Esophagus squamous epithelium (tissue), 5 donors: ENCODE measurements at places on chromosomes 1 and 21.

DNA sequence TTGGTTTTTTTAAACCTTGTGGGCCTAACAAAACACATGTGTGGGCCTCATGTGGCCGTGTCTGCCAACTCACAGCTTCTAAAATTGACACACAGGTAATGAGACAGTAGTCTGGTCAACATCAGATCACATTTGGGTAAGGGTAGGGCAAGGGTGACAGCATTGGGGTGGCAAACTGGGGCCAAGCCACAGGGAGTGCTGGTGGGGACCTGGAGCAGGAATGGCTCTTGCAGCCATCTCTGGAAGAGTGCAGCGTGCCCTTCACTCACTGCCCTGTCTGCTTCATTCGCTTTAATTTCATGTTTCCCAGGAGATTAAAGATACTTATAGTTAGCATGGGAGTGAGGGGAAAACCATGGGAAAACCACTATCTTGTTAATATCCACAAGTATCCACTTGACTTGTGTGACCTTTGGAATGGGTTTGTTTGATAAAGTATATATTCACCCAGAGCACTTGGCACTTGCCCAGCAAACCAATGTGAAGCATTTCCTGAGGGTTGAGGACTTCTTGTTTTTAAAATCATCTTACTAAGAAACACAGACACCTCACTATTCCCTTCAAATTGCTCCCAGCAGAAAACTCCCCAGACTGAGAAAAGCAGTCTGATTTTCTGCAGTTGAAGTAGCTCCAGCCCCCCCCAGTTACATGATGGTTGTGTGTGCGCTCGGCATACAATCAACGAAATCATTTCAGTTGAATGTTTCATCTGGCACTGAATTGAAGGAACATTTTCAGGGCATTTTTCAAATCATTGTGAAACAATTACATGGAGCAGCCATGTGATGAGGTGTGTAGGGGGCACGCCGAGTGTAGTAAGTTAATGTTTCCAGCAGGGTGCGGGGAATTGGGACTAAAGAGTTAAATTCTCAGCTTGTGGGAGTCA lies 175.7 kb downstream of the VPS13D start:
- DNase-seq, result no peak

DNA sequence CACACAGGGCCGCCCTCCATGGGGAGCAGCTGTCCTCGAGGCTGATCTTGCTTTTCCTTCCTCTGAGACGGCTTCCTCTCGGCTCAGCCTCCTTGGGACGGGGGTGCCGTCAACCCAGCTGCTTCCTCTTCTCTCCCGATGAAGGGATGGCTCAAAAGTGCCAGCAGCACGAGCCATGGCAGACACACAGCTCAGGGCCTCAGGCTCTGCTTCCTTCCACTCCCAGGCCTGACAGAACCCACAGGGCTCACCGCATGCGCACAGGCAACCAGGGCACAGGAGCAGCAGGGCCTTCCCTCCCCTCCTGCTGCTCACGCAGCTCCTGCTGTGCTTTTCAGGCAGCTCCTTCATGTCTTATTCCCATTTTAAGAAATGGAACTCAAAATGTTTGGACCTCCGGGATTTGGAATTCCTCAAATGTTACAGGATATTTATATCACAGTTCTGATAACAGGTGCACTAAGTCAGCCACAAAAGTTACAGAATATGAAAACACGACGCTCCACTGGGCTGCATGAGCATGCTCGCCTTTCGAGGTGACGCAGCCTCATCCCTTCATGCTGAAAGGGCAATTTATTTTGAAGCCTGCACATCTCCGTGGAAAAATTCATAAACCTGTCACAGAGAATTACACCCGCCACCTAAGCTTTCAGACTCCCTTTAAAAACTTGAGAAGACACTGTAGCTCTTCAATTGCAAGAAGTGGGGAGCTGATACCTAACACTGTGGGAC lies 84.4 kb downstream of the HSF2BP start:
- no peak for DNase-seq

DNA sequence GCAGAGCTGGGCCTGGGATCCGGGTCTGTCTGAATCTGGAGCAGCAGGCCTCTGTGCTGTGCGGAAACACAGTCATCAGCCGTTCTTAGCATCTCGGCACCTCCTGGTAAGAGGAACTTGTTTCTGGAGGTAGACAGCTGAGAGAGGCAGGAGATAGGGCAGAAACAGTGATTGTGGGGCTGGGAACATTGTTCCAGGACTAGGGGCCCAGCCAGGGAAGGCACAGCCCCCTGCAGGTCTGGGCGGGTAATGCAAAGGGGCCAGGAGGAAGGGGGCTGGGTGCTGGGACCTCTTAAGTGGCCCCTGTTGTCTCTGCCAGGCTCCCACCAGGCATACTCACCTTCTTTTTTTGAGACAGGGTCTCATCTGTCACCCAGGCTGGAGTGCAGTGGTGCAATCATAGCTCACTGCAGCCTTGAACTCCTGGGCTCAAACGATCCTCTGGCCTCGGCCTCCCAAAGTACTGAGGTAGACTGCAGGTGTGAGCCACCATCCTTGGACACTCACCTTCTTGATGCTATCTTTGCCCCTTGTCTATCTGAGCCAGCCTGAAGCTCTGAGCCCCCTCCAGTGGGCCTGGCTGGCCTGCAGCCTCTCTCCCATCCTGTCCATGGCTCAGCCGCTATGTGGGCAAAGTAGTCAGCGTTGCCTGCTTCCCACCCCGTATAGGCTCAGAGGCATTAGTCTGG lies 134.3 kb upstream of the ZBTB40 start:
- DNase-seq, result no peak

- DNase-seq, result no peak
Measured at GRCh38 chr1:227558732-227559262, 4.6 kb upstream of the ZNF678 start.

DNA sequence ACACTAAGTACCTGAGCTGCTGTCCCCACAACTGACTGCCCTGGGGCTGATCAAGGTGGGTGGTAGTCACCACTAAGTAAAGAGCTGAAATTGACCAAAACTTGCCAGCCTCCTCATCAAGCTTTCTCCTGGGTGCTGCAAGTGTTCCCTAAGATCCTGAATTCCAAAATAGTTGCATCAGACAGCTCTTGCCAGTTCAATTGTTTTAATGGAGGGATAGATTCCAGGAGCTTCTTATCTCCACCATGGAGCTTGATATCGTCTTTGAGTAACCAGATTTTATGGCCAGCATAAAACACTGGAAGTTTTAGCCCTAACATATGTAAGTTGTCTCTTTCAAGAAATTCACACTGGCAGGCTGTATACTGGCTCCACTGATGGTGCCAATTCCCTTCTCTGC lies 90.3 kb downstream of the NID1 start:
- no peak for DNase-seq

GRCh38 chr1:109783436-109783835 lies 19.7 kb upstream of the EPS8L3 start:
- DNase-seq, result no peak

DNA sequence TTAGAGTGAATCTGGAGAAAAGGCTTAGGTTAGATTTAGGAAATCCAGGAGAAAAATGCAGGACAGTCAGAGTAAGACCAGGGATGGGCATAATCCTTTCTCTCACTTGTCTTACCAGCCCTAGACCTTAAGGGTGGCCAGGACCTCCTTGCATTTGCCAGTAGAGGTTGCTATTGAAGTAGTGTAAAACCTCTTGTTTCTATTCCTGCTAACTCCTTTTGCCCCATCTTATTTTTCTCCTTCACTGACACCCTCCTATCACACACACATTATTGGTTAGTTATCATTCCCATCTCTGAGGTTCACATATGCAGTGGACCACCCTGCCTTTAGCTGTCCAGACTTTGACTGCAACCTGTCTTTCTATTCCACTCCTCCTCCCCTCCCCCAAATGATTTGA lies 75.0 kb upstream of the MACF1 start:
- no peak for DNase-seq

DNA sequence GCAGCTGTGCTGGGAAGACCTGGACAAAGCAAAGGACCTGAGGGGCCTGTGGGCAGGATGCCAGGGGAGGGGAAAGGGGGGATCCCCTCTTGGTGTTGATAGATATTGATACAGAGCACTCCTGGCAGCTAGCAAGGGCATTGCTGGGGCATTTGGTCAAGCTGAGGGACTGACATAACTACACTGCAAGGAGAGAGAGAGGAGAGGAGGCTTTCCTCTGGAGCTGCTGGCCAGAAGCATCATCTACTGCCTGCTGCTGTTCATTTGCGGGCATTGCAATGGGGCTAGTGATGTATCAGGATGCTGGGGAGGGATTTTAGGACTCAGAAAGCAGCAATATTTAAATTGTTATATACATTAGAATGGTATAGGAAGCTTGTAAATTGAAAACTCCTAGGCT lies 142.0 kb downstream of the ZNF648 start:
- no peak for DNase-seq

DNA sequence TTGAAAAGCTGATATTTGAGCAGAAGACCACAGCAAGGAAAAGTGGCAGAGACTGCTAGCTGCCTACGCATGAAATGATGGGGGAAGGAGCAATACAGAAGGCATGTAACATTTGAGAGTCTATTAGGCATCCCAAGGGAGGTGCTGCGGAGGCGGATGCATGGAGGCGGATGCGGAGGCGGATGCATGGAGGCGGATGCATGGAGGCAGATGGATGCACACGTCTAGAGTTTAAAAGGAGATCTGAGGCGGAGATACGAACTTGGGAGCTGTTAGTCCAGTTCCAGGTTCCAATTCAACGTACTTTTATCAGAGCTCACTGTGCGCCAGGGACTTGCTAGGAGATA lies 744 bp upstream of the DDX20 start:
- DNase-seq, result peak; percentile 15

DNA sequence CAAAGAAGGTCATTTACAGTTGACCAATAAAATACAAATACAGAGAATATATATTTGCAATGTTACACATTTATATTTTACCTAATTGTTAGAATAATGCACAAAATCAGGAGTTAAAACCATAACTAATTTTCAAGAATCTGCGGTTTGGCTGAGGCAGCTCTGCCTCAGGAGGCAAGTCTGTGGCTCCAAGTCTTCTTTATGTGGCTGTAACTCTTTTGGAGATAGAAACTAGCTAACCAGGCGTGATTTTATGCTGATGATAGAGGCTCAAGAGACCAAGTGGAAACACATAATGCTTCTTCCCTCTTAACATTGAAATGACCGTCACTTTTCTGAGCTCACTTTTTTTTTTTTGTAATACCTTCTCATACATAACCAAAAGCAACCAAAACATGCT lies 744.7 kb upstream of the CXADR start:
- no peak for DNase-seq

DNA sequence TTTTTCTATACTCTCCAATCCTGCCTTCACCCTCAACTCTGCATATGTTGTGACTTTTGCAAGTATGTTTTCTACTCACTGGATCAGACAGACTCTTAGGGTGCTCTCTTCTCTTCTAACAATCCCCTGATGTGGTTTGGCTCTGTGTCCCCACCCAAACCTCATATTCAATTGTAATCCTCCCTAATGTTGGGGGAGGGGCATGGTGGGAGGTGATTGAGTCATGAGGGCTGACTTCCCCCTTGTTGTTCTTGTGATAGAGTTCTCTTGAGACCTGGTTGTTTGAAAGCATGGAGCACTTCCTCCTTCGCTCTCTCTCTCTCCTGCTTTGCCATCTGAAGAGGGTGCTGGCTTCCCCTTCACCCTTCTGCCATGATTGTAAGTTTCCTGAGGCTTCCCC lies 148.9 kb upstream of the IGSF21 start:
- no peak for DNase-seq
